B cell (primary cell): ENCODE measurements at places on chromosomes 7 and 10. TPM values are rescaled to one million over a fixed set of nuclear protein-coding genes. Genes with fewer than 3 reads are reported as not detected.

GRCh38 chr10:8235253-8236027 is 181.0 kb downstream of the GATA3 start:
- no peak overlapping the region for H3K4me3 ChIP-seq
- DNase-seq, result no peak
- H3K4me1 ChIP-seq, result no peaks in the 10 kb centered on the region

DNA sequence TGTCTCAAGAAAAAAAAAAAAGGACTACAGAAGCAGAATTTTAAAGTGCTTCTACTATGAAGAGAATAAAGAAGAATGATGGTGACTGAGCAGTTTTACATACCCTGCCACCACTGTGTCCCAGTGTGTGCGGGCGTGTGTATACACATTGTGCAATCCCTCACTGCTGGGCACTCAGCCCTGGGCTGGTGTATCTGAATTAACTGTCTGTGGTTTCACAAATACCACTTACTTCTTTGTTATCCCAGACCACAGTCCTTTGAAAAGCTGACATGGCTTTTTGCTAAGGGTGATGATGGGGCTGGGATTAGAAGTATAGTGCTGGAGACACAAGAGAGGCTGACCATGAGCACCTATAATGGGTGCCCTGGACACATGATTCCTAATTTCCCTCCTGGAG is 21.1 kb upstream of the TRPV6 start:
- peaks cover 6% of the 10 kb centered on the region for H3K27me3 ChIP-seq
- no peaks in the 10 kb centered on the region for H3K36me3 ChIP-seq

GRCh38 chr10:120825878-120826769 is 25.0 kb upstream of the WDR11 start:
- no peak overlapping the region for H3K27ac ChIP-seq
- DNase-seq, result peak; percentile 5
- no peaks in the 10 kb centered on the region for H3K27me3 ChIP-seq
- H3K36me3 ChIP-seq, result no peaks in the 10 kb centered on the region
- H3K4me1 ChIP-seq, result peaks cover 38% of the 10 kb centered on the region

DNA sequence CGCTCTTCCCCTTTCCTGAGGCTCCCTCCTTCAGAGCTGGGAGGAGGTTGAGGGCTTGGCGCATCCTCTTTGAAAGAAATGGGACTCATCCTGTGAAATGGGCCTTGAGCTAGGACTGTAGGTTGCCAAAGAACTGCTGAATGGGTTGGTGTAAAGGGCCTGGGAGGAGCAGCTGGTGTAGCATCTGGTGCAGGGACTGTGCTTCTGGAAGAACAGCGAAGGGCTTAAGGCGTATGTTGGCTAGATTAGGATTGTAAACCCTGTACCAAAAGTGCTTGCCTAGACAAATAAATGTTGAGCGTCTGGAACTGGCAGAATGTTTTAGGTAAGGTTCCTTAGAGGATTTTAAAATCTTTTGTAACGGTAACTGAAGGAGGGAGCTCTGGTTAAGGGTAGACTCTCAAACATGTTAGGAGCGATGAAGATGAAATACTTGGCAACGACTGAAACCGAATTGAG is 563 bp downstream of the STAM start:
- no peaks in the 10 kb centered on the region for H3K36me3 ChIP-seq
- no peaks in the 10 kb centered on the region for H3K27me3 ChIP-seq
- DNase-seq, result no peak
- peaks cover 35% of the 10 kb centered on the region for H3K4me1 ChIP-seq

IKZF1 gene
- 254 and 261 TPM in 2 replicates for total RNA-seq

DNA sequence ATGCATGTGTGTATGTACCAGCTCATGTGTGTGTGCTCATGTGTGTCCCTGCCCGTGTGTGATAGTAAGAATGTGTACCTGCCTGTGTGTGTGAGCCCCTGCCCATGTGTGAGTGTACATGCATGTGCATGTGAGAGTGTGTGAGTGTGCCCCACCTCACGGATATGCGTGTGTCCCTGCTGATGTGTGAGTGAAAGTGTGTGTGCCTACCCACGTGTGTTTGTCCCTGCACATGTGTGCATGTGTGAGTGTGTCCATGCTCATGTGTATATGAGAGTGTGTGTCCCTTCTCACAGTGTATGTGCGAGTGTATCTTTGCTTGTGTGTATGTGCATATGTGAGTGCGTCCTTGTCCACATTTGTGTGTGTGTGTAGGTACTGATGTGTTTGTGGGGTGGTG is 69.6 kb downstream of the CDH23 start:
- H3K27me3 ChIP-seq, result peaks cover 3% of the 10 kb centered on the region
- no peak for DNase-seq
- no peaks in the 10 kb centered on the region for H3K36me3 ChIP-seq
- no peak overlapping the region for H3K27ac ChIP-seq
- H3K4me3 ChIP-seq, result no peak overlapping the region

DNA sequence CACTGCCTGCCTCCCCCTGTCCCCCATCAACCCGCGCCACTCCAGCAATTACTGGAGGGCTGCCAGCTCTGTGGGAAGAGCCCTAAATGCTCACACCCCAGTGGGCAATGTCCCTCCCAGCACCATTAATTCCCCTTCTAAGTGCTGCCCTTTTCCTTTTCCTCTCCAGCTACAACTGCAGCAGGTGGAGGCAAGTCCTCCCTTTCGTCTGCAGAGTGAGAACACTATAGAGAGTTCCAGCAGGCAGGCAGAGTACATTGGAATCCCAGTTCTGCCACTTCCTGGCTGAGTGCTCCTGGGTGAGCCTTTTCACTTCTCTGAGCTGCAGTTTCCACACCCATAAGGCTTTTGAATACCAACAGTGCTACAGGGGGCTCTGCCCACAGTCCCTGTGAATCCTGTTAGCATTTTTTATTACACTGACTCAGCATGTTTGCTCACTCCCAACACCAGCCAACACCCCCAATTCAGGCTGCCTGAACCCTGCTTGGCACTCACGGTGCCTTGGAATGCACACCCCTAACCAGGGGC is 447.0 kb downstream of the GRID1 start:
- H3K4me3 ChIP-seq, result no peak overlapping the region
- peaks cover 6% of the 10 kb centered on the region for H3K27me3 ChIP-seq
- no peak overlapping the region for H3K27ac ChIP-seq
- H3K36me3 ChIP-seq, result no peaks in the 10 kb centered on the region
- no peaks in the 10 kb centered on the region for H3K4me1 ChIP-seq

DNA sequence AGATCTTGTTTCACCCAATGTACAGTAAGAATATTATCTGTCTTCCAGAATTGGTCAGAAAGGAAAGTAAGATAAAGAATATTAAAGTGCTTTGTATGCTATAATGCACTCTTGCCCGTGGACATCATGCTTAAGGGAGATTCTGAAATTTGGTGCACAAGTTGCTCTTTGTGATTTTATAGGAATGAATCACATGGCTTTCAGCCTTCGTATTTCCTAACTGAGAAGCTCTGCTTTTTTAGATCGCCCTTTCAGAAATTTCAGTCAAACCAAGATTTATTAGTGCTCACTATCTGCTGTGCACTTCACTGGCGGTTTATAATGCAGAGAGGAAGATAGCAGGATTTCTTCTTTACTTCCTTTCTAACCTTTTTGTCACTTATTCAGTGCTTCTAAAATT is 1248.5 kb upstream of the LRRN3 start:
- H3K36me3 ChIP-seq, result no peaks in the 10 kb centered on the region
- DNase-seq, result no peak
- H3K4me1 ChIP-seq, result no peaks in the 10 kb centered on the region
- no peak overlapping the region for H3K4me3 ChIP-seq

GRCh38 chr10:95758351-95759025 is 2.5 kb downstream of the ENTPD1 start:
- peaks cover 73% of the 10 kb centered on the region for H3K4me1 ChIP-seq
- peak; percentile 54 for DNase-seq
- no peaks in the 10 kb centered on the region for H3K27me3 ChIP-seq
- H3K4me3 ChIP-seq, result no peak overlapping the region

DNA sequence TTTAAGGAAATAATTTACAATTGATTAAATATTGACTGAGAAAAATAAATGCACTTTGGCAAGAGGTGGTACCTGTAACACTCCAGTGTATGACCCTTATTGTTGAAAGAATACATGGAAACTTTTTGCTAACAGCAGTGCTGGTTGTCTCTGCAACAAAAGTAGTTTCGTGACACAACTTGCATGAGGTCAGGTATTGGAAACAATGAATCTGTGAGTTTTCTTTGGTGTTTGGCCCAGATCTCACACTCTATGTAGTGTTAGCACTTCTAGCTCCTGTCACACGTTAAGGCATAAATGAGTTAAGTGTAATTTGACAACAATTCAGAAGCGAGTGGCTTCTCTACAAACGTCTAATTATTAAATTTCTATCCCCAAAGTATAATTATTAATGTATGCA is 137.7 kb upstream of the MDFIC start:
- H3K27ac ChIP-seq, result no peak overlapping the region
- H3K27me3 ChIP-seq, result no peaks in the 10 kb centered on the region
- no peak overlapping the region for H3K4me3 ChIP-seq
- no peaks in the 10 kb centered on the region for H3K36me3 ChIP-seq

DNA sequence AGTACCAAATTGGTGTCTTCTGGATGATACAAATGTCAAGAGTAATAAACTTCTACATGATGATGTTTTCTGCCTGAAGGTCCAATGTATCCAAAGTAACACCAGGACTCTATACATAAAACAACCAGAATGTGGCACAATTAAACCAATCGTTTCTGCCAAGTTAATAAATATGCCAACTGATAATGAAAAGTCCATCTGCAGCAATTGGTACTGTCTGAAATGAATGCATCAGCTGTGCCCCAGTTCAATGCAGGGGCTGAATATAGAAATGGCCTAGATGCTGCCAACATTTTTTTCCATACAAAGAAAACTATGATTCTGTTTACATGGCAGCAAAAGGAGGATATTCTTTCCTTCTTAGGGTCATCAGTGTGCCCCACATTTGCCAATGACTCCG is 137.2 kb upstream of the LSM8 start:
- no peak for DNase-seq
- H3K27me3 ChIP-seq, result no peaks in the 10 kb centered on the region
- H3K4me1 ChIP-seq, result no peaks in the 10 kb centered on the region

DNA sequence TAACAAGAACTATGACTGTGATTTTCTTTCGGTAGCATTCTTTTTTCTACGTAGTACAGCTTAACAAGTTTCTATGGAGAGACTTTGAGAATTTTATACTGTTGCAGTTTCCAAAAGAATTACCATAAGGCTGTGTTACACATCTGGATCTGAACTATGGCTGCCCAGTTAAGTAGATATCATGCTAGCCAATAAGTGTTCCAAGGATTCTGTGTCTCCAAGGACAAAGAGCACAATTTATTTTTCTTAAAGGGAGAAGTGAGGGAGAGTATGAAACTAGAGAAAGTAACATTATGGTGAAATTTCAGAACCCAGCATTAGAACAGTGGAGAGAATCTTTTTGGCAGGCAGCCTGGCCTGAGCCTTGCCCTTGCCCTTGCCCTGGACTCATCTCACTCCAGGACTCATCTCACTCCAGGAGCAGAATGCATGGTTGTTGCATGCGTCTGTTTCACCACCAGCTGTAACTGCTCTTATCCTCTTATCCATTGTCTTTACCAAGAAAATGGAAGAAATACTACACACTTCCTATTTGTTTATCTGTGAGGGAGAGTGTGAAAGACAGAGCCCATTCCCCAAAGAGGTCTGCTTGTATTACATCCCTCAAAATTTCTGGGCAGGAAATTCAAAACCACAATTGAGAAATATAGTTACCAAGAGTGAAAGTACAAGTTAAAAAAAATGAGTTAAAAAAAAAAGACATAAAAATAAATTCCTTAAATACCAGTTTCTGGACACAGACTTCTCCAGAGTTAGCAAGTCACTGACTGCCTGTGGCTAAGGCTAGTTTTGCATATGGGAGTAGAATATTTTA is 1067.5 kb downstream of the NRG3 start:
- no peaks in the 10 kb centered on the region for H3K36me3 ChIP-seq
- no peaks in the 10 kb centered on the region for H3K4me1 ChIP-seq
- no peak overlapping the region for H3K27ac ChIP-seq
- DNase-seq, result no peak
- no peaks in the 10 kb centered on the region for H3K27me3 ChIP-seq

NME8 gene
- not detected in 2 replicates for total RNA-seq

DNA sequence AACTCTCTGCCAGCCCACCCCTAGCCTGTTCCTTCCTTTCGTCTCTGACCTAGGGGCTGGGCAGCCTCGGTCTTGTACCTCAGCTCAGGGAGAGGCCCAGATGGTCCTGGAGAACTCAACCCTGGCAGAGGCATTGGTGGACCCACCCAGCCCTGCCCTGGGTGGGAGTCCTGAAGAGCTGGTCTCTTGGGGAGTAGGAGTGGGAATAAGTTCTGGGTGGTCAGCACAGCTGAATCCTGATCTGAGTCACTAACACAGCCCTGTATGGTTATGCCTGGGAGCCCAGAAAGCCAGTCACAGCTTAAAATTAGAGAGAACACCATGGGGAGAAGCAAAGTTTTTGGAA is 84.0 kb downstream of the SORBS1 start:
- H3K4me1 ChIP-seq, result no peaks in the 10 kb centered on the region
- DNase-seq, result no peak
- no peak overlapping the region for H3K4me3 ChIP-seq
- H3K27me3 ChIP-seq, result no peaks in the 10 kb centered on the region
- no peaks in the 10 kb centered on the region for H3K36me3 ChIP-seq

TRIM73 gene
- total RNA-seq, result 16.4 and 18.3 TPM in 2 replicates

- H3K4me3 ChIP-seq, result no peak overlapping the region
- H3K36me3 ChIP-seq, result no peaks in the 10 kb centered on the region
- no peaks in the 10 kb centered on the region for H3K27me3 ChIP-seq
- no peak overlapping the region for H3K27ac ChIP-seq
Observed at GRCh38 chr10:70758757-70759514, 26.2 kb downstream of the TBATA start.

- no peaks in the 10 kb centered on the region for H3K27me3 ChIP-seq
- H3K4me1 ChIP-seq, result peaks cover 5% of the 10 kb centered on the region
- no peak for DNase-seq
- H3K36me3 ChIP-seq, result no peaks in the 10 kb centered on the region
- no peak overlapping the region for H3K27ac ChIP-seq
Observed at GRCh38 chr10:55627501-55628051, 733.5 kb downstream of the ZWINT start.
